Epithelial cell of umbilical artery (primary cell): ENCODE measurements at places on chromosomes 4 and X. TPM values are rescaled to one million over a fixed set of nuclear protein-coding genes. Genes with fewer than 3 reads are reported as not detected.

JADE3 gene
- total RNA-seq: 12.0 and 16.3 TPM in 2 replicates

NALF2 gene
- not detected in 2 replicates for total RNA-seq

NDP gene
- total RNA-seq: 0.15 and 1.3 TPM in 2 replicates

MANBA gene
- total RNA-seq: 13.6 and 20.2 TPM in 2 replicates

HSFX2 gene
- 0.32 TPM in 1 of 2 replicates, not detected in the other for total RNA-seq

RAB28 gene
- 15.3 and 16.6 TPM in 2 replicates for total RNA-seq
